HCT116 (cell line): ENCODE measurements at places on chromosomes 7 and 10. TPM values are rescaled to one million over a fixed set of nuclear protein-coding genes. Genes with fewer than 3 reads are reported as not detected.

GRCh38 chr10:110151467-110151866 is 55.9 kb upstream of the MXI1 start:
- H3K27me3 ChIP-seq, result no peaks in the 10 kb centered on the region
- H3K4me3 ChIP-seq, result no peak overlapping the region
- DNase-seq, result no peak

GRCh38 chr10:21293518-21294356 is 231.7 kb downstream of the SKIDA1 start:
- no peak for DNase-seq
- no peaks in the 10 kb centered on the region for H3K36me3 ChIP-seq
- peak overlapping the region; percentile 66 for H3K27ac ChIP-seq
- peaks cover 40% of the 10 kb centered on the region for H3K4me1 ChIP-seq

DNA sequence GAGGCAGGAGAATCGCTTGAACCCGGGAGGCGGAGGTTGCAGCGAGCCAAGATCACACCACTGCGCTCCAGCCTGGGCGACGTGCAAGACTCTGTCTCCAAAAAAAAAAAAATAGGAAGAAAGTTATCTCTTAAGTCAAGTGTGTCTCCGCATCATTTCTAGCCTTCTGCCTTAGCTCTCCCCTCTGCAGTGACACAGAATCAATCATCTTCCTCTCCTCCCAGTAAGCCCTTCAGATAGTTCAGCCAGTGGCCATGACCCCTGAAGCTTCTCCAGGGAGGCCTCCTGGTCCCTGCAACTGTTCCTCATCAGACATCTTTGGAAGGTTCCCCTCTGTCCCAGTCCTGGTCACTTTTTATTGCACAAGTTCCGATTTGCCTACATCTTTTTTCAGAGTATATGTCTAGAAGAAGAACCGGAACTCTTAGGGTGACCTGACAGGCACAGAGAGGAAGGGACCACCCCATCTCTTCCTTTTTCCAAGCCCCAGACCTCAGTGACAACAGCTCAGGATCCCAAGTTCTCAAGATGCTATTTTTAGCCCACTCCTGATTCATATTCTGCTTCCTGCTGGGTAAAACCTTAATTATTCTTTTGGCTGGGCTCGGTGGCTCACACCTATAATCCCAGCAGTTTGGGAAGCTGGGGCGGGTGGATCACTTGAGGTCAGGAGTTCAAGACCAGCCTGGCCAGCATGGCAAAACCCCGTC is 6.6 kb upstream of the RHBDD2 start:
- H3K27me3 ChIP-seq, result no peaks in the 10 kb centered on the region
- no peak overlapping the region for H3K27ac ChIP-seq
- no peak overlapping the region for H3K4me3 ChIP-seq
- DNase-seq, result no peak
- H3K36me3 ChIP-seq, result no peaks in the 10 kb centered on the region

The TRPV5 gene
- total RNA-seq, result not detected

The ZNF316 gene
- total RNA-seq, result 25.0 TPM

The SPOCK2 gene
- 1.1 TPM for total RNA-seq

- H3K27me3 ChIP-seq, result no peaks in the 10 kb centered on the region
- no peak for DNase-seq
Measured at GRCh38 chr7:106345421-106346166, 60.8 kb upstream of the NAMPT start.

The OIT3 gene
- not detected for total RNA-seq

DNA sequence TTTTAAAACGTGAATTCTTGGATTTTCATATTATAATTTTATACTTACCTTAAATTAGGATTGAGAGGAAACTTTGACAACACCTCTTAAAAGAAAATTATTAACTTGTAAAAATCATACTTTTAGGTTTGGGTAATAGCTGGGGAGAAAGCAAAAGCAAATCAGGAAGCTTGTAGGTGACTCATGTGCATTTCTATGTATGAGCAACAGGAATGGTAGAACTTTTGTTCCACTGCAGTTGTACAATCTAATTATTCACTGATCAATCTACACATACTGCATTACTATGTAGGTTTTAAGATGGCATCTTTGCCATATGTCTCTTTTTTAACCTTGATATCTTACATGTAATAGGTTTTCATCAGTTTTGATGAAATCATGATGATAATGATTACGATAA is 223.2 kb downstream of the PRKG1 start:
- no peaks in the 10 kb centered on the region for H3K4me1 ChIP-seq
- no peak overlapping the region for H3K4me3 ChIP-seq
- no peak for DNase-seq
- peaks cover 15% of the 10 kb centered on the region for H3K27me3 ChIP-seq
- H3K27ac ChIP-seq, result no peak overlapping the region
- no peaks in the 10 kb centered on the region for H3K36me3 ChIP-seq

DNA sequence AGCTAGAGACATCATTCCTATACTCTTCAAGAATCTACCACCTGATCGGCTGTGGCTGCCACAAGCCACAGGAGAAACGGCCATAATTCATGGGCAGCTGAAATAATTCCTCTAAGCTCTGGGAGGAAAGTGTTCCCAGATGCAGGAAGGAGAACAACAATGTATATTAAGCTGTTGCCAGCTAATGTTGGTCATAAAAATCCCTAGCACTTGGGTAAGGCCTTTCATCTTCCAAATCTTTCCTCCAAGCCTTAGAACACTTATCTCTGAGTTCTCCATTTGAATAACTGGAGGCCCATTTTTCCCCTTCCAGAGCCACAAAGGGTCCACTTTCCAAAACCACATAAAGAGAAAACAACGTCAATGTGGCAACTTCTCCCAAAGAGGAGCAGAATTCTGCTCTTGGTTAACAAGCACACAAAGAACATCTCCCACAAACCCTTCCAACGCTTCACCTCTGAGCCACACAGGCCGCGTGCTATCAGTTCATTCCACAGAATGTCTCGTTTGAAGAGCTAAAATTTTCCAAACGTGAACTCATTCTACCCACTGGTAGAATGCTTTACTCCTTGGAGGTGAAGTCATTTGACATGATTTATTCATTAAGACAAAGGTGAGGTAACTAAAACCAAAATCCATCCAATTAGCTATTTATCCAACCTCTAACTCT is 11.2 kb downstream of the KCNMA1 start:
- H3K36me3 ChIP-seq, result no peaks in the 10 kb centered on the region
- DNase-seq, result no peak

- H3K36me3 ChIP-seq, result no peaks in the 10 kb centered on the region
- H3K27me3 ChIP-seq, result no peaks in the 10 kb centered on the region
- H3K4me3 ChIP-seq, result no peak overlapping the region
- DNase-seq, result no peak
- H3K4me1 ChIP-seq, result no peaks in the 10 kb centered on the region
Measured at GRCh38 chr7:70405241-70405640, 726.7 kb upstream of the GALNT17 start.

The HECW1 gene
- 5.6 TPM for total RNA-seq

- H3K27me3 ChIP-seq, result no peaks in the 10 kb centered on the region
- no peaks in the 10 kb centered on the region for H3K36me3 ChIP-seq
- no peak overlapping the region for H3K4me3 ChIP-seq
- peaks cover 46% of the 10 kb centered on the region for H3K4me1 ChIP-seq
- no peak for DNase-seq
Measured at GRCh38 chr10:110405380-110405779, 92.3 kb upstream of the DUSP5 start.

The SPDYE3 gene
- total RNA-seq, result not detected

The PRSS37 gene
- total RNA-seq, result not detected

The ACSL5 gene
- total RNA-seq, result 195 TPM

GRCh38 chr7:109898-110556 is 82.3 kb upstream of the FAM20C start:
- no peak overlapping the region for H3K27ac ChIP-seq
- H3K36me3 ChIP-seq, result no peaks in the 10 kb centered on the region
- H3K4me3 ChIP-seq, result no peak overlapping the region
- no peaks in the 10 kb centered on the region for H3K4me1 ChIP-seq
- peaks cover 19% of the 10 kb centered on the region for H3K27me3 ChIP-seq

DNA sequence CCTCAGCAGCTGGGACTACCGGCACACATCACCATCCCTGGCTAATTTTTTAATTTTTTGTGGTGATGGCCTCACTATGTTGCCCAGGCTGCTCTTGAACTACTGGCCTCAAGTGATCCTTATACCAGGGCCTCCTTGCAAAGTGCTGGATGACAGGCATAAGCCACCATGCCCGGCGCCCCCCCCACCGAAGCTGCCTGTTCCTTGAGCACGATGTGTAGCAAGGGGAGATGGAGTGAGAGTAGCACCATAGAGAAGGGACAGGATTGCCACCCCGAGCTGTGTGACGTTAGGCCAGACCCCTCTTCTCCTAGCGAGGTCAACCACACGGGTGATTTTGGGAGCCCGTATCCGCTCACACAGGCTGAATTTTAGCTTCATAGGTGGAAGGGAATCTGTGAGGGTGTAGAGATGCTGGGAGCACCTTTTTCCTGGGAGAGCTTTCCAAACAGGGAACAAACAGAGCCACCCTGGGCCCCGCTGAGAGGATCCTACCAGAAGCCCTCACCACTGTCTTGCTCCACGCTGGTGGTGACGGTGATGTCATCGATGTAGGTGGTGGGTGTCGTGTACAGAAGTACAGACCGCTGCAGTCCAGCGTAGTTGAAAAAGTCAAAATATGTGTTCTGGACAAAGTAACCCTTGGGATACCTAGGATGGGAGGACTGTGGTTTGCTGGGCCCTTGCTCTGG is 3.0 kb downstream of the GUSB start:
- H3K27ac ChIP-seq, result no peak overlapping the region
- peaks cover 13% of the 10 kb centered on the region for H3K4me1 ChIP-seq
- no peak overlapping the region for H3K4me3 ChIP-seq
- no peaks in the 10 kb centered on the region for H3K27me3 ChIP-seq
- no peak for DNase-seq
- H3K36me3 ChIP-seq, result peaks cover 21% of the 10 kb centered on the region; the same call in 1 of the 2 replicates

DNA sequence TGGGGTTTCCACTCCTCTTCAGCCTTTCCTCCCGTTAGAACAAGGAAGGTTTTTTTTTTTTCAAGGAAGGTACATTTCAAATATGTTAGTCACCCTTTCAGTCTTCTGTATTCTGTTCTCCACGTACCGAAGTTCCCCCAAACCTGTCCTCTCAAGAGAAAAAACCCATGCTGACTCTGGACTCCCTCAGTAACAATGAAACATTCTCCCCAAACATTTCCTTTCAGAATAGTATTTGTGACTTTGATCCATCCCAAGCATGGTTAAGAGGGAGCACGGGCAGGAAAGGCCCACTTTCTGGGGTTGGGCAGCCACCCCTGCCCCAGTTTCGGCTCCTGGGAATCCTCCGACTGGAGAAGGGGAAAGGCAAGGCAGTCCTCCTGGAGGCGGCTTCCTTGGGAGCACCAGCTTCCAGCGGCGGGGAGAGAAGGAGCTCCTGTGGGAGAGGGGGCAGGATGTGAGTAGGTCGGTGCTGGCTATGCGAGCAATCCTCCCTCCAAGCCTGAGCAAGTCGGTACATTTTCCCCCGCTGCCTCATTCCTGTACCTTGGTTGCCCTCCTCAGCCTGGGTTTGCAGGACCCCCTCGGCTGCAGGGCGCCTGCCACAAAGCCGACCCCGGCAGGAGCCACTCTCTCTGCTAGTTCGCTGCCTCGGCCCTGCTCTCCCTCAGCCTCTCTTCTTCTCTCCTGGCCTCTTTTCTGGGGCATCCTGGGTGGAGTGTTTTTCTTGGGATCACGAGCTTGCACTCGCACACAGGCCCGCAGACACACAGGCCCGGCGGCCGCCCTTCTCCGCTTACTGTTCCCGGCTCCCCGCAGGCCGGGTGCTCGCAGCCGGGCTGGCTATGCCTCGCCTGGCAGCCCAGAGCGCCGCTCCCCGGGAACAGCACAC is 2.1 kb upstream of the HOXA1 start:
- DNase-seq, result no peak
- no peak overlapping the region for H3K27ac ChIP-seq
- peaks cover 19% of the 10 kb centered on the region for H3K4me1 ChIP-seq
- H3K36me3 ChIP-seq, result no peaks in the 10 kb centered on the region

DNA sequence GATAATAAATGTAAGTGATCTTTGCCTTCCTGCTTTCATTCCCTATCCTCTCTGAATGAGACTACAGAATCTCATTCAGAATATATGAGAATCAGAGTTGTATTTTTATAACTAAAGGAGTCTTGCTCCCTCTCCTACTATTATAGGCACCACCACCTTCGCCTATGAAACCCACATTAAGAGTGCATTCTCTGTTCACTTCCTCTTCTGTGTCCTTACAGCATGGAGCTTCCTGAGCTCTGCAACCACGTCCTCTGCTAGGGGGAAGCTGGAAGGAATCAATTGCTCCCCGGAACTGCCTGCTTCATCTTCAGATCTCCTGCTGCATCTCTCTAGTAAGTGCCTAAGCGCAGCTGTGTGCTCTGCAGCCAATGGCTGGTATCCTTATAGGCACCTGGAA is 820.7 kb downstream of the GRID1 start:
- H3K27ac ChIP-seq, result no peak overlapping the region
- H3K4me3 ChIP-seq, result no peak overlapping the region
- no peak for DNase-seq
- no peaks in the 10 kb centered on the region for H3K36me3 ChIP-seq

DNA sequence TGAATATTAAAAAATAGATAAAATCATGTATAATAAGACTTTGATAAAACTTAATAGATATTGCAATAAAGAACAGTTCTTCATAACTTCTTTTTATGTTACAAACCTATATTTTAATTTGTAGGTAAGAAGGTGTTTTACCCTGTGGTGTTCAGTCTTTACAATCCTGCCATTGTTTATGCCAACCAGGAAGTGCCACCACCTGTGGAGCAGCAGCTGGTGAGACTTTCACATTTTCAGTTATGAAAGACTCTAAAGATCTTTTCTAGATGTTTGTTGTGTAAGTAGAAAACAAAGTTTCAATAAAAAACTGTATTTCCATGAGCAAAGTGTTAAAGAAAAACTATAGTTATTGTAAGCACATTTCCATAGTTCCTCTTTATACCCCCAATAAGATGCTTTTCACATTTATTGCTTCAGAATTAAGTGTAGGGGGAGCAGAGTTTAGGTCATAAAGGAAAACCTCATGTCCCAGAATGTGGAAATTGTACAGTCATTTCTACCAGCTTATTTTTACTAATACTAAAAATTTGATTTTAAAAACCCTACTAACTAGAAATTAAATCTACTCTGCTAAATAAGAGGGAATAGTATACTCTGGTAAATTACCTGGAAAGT is 28.7 kb downstream of the CSGALNACT2 start:
- no peaks in the 10 kb centered on the region for H3K4me1 ChIP-seq
- H3K27ac ChIP-seq, result no peak overlapping the region
- DNase-seq, result no peak
- no peak overlapping the region for H3K4me3 ChIP-seq

The ATRNL1 gene
- 1.3 TPM for total RNA-seq

GRCh38 chr10:59360605-59361405 is 1.5 kb downstream of the FAM13C start:
- H3K27me3 ChIP-seq, result 0 out of 2 replicates have a peak, but pooled peaks cover 5% of the 10 kb centered on the region
- H3K4me1 ChIP-seq, result no peaks in the 10 kb centered on the region
- no peaks in the 10 kb centered on the region for H3K36me3 ChIP-seq
- no peak for DNase-seq
- no peak overlapping the region for H3K27ac ChIP-seq

DNA sequence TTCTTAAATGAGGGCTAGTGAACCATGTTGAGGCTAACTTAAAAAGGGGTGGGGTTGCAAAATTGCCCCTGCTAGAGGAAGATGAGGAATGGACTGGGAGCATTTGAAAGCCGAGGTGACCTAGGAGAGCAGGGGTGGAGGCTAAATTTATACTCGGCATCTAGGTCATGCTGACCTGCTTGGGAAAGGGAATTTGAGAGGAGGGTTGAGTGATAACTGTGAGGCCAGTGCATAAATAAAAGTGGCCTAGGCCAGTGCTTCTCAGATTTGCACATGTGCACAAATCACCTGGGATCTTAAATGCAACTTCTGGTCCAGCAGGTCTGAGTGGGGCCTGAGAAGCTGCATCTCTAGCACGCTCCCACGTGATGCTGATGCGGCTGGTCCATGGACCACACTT is 70.4 kb downstream of the CDK1 start:
- H3K4me3 ChIP-seq, result no peak overlapping the region
- peaks cover 9% of the 10 kb centered on the region for H3K4me1 ChIP-seq
- H3K27ac ChIP-seq, result no peak overlapping the region
- H3K36me3 ChIP-seq, result no peaks in the 10 kb centered on the region
